ENCODE measurements at places on chromosomes 5 and 9.
A peak's percentile ranks its signal among the peaks of the same experiment; 100 is the strongest.

GRCh38 chr5:124948754-124949275 lies 202.4 kb upstream of the ZNF608 start:
- no peaks in the 10 kb centered on the region for H3K36me3 ChIP-seq
- no peak overlapping the region for H3K27ac ChIP-seq
- no peaks in the 10 kb centered on the region for H3K4me1 ChIP-seq
- DNase-seq, result peak; percentile 48
- H3K27me3 ChIP-seq, result no peaks in the 10 kb centered on the region

- H3K4me1 ChIP-seq, result no peaks in the 10 kb centered on the region
- no peaks in the 10 kb centered on the region for H3K27me3 ChIP-seq
- H3K4me3 ChIP-seq, result no peak overlapping the region
- DNase-seq, result no peak
These were observed 29.9 kb downstream of the COL15A1 start for GRCh38 chr9:98973576-98973975.

- H3K36me3 ChIP-seq, result no peaks in the 10 kb centered on the region
- H3K27me3 ChIP-seq, result no peaks in the 10 kb centered on the region
- H3K27ac ChIP-seq, result no peak overlapping the region
- H3K4me1 ChIP-seq, result no peaks in the 10 kb centered on the region
- no peak overlapping the region for H3K4me3 ChIP-seq
- no peak for DNase-seq
These were observed 190.4 kb upstream of the ATP10B start for GRCh38 chr5:161042443-161042842.

GRCh38 chr5:140249536-140249935 lies 53.4 kb downstream of the PFDN1 start:
- no peak overlapping the region for H3K4me3 ChIP-seq
- DNase-seq, result no peak

DNA sequence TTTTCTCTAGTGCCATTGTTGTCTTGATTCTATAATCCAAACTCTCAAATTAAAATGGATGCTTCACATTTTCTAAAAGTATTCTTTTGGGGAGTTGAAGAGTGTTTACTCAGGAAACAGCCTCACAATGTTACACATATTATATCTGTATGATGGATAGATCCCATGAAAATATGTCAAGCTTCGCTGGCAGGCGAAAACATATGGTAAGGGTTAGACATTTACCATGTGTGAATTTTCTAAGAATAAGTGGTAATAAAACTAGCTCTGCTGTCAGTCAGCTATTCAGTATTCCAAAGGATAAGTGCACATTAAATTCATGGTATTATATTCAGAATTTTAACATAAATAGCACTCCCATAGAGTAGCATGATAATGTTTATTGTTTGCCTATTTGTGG lies 13.3 kb upstream of the ADCY2 start:
- DNase-seq, result no peak
- H3K27ac ChIP-seq, result no peak overlapping the region
- no peaks in the 10 kb centered on the region for H3K36me3 ChIP-seq
- no peak overlapping the region for H3K4me3 ChIP-seq
- H3K27me3 ChIP-seq, result no peaks in the 10 kb centered on the region

- peaks cover 3% of the 10 kb centered on the region for H3K27me3 ChIP-seq
- no peaks in the 10 kb centered on the region for H3K4me1 ChIP-seq
- H3K4me3 ChIP-seq, result no peak overlapping the region
- H3K36me3 ChIP-seq, result no peaks in the 10 kb centered on the region
- H3K27ac ChIP-seq, result no peak overlapping the region
These were observed 39.4 kb downstream of the MRPL36 start for GRCh38 chr5:1760231-1760630.

DNA sequence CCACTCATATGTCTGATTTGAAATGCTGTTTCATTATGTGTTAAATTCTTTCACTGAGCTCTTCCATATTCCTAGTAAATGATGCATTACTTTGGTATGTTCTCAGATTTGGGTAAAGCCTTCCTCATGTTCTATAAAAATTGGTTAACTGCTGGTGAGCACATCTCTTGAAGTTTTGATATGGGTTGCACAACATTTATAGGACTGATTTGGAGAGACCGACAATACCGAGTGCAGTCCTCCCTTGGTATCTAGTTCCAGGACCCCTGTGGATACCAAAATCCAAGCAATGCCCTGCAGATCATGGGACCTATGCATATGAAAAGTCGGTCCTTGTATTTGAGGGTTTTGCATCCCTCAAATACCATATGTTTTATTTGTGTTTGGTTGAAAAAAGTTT lies 37.8 kb downstream of the WDR36 start:
- no peaks in the 10 kb centered on the region for H3K27me3 ChIP-seq
- H3K27ac ChIP-seq, result no peak overlapping the region
- no peak overlapping the region for H3K4me3 ChIP-seq
- no peaks in the 10 kb centered on the region for H3K4me1 ChIP-seq
- H3K36me3 ChIP-seq, result no peaks in the 10 kb centered on the region
- no peak for DNase-seq

- no peak overlapping the region for H3K4me3 ChIP-seq
- H3K4me1 ChIP-seq, result no peaks in the 10 kb centered on the region
- H3K27me3 ChIP-seq, result no peaks in the 10 kb centered on the region
- H3K27ac ChIP-seq, result no peak overlapping the region
These were observed 220.7 kb upstream of the MSX2 start for GRCh38 chr5:174503461-174504265.

DNA sequence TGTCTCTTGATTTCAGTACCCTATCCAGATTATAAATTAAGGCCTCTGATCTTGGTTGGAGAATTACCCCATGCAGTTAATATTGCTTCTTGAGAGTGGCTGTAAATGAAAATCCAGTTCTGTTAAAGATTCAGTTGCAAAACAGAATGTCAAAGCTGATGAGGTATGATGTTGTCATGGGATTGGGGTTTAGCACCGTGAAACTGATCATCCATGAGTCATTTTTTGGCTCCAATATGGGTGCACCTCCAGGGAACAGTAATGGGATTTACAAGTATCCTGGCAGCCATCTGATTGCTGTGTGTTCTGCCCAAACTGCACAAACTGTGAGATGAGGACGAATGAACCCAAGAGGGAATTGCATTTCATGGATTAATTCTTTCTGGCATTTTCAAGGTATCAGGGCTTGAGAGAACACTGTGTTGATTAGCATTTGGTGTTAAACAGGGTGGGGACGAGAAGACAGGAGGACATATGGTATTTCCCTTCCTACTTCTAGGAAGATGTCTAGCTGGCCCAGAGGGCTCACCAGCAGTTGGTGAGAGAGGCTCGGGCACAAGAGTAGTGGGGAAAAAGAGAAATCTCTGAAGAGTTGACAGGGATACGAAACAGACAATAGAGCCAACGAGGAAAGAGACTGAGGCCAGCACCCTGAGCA lies 214.7 kb downstream of the GAS1 start:
- no peaks in the 10 kb centered on the region for H3K27me3 ChIP-seq
- no peak overlapping the region for H3K27ac ChIP-seq
- no peak for DNase-seq
- no peaks in the 10 kb centered on the region for H3K4me1 ChIP-seq

DNA sequence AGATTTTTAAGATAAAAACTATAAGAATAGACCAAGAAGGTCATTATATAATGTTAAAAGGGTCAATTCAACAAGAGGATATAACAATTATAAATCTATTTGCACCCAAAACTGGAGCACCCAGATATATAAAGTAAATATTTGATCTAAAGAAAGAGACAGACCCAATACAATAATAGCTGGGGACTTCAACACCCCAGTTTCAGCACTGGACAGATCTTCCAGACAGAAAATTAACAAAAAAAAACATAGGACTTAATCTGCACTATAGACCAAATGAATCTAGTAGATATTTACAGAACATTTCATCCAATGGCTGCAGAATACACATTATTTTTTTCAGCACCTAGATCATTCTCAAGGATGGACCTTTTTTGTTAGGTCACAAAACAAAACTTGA lies 331.9 kb downstream of the SPOCK1 start:
- H3K36me3 ChIP-seq, result no peaks in the 10 kb centered on the region
- no peak for DNase-seq
- no peak overlapping the region for H3K27ac ChIP-seq
- H3K27me3 ChIP-seq, result no peaks in the 10 kb centered on the region
- no peak overlapping the region for H3K4me3 ChIP-seq
- H3K4me1 ChIP-seq, result no peaks in the 10 kb centered on the region

GRCh38 chr5:74895906-74896305 lies 29.7 kb upstream of the FAM169A start:
- no peaks in the 10 kb centered on the region for H3K4me1 ChIP-seq
- no peak for DNase-seq
- no peak overlapping the region for H3K27ac ChIP-seq
- H3K4me3 ChIP-seq, result no peak overlapping the region

DNA sequence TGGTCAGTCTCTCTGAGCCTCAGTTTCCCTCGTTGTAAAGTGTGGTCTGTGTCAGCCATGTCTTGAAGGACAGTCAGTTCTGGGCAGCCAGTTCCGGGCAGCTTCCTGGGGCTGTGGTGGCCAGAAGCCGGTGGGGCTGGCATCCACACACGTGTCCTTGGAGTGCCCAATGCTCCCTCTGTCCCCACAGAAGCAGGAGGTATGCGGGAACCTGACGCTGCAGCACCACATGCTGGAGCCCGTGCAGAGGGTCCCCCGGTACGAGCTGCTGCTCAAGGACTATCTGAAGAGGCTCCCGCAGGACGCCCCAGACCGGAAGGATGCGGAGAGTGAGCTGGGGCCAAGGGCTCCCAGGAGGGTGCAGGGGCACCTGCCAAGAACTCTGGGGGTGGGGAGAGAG lies 48.4 kb upstream of the SUSD3 start:
- H3K4me3 ChIP-seq, result no peak overlapping the region
- H3K27me3 ChIP-seq, result no peaks in the 10 kb centered on the region
- H3K27ac ChIP-seq, result no peak overlapping the region

GRCh38 chr5:82494942-82495341 lies 216.8 kb upstream of the RPS23 start:
- no peak overlapping the region for H3K4me3 ChIP-seq
- H3K27ac ChIP-seq, result no peak overlapping the region
- DNase-seq, result no peak
- no peaks in the 10 kb centered on the region for H3K4me1 ChIP-seq
- no peaks in the 10 kb centered on the region for H3K27me3 ChIP-seq

- no peak overlapping the region for H3K4me3 ChIP-seq
- H3K27ac ChIP-seq, result no peak overlapping the region
- H3K36me3 ChIP-seq, result no peaks in the 10 kb centered on the region
- DNase-seq, result no peak
- no peaks in the 10 kb centered on the region for H3K27me3 ChIP-seq
These were observed 178.7 kb downstream of the PLK2 start for GRCh38 chr5:58281189-58281588.

DNA sequence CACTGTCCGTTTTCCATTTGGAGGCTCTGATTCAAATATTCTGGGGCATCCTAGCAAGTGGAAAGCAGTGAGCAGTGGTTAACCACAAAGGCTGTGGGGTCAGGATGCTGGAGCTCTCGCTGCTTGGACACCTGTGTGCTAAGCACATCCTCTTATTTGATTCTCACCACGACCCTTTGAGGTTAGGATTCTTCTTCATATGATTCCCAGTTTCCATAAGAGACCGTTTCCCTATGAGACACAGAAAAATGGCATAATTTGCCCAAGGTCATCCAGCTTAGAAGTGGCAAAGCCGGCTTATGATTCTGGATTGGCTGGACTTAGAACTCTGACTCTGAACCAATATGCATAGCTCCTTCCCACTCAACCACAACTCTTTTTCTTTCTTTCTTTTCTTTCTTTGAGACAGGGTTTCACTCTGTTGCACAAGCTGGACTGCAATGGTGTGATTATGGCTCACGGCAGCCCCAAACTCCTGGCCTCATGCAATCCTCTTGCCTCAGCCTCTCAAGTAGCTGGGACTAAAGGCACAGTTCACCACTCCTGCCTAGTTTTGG lies 207.7 kb downstream of the TTLL11 start:
- peaks cover 13% of the 10 kb centered on the region for H3K4me1 ChIP-seq
- no peaks in the 10 kb centered on the region for H3K36me3 ChIP-seq
- H3K27ac ChIP-seq, result no peak overlapping the region
- no peaks in the 10 kb centered on the region for H3K27me3 ChIP-seq
- DNase-seq, result no peak
- no peak overlapping the region for H3K4me3 ChIP-seq

GRCh38 chr5:109468288-109468676 lies 58.5 kb upstream of the PJA2 start:
- no peaks in the 10 kb centered on the region for H3K36me3 ChIP-seq
- DNase-seq, result no peak
- no peak overlapping the region for H3K27ac ChIP-seq
- no peaks in the 10 kb centered on the region for H3K4me1 ChIP-seq

DNA sequence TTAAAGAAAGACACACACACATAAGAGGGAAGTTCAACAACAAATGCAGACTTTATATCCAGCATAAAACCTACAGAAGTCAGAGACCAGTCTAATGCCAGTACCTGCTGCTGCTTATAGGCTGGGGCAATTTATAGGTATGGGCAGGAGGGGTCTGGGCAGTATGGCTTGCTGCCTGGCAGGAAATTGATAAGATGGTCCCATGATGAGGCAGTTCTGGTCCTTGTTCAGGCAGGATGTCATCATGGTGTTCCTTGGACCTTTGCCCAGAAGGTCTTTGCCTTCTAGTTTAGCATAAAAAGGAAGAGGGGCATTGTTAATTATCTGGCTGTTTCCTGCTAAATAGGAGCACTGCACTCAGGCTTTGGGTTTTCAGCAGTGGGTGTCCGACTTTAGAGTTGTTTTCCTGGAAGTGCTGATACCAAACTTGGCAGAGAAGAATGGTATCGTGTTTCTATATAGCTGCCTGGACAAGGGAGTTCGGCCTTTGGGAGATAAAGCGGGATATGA lies 10.4 kb upstream of the PDCD1LG2 start:
- no peaks in the 10 kb centered on the region for H3K36me3 ChIP-seq
- no peaks in the 10 kb centered on the region for H3K27me3 ChIP-seq
- H3K27ac ChIP-seq, result peak overlapping the region; percentile 45
- no peaks in the 10 kb centered on the region for H3K4me1 ChIP-seq
- no peak overlapping the region for H3K4me3 ChIP-seq

- H3K27ac ChIP-seq, result no peak overlapping the region
- peak; percentile 67 for DNase-seq
- H3K27me3 ChIP-seq, result no peaks in the 10 kb centered on the region
- no peaks in the 10 kb centered on the region for H3K36me3 ChIP-seq
- no peak overlapping the region for H3K4me3 ChIP-seq
- H3K4me1 ChIP-seq, result peaks cover 3% of the 10 kb centered on the region
These were observed 87.7 kb downstream of the ACER2 start for GRCh38 chr9:19496321-19497050.

- no peaks in the 10 kb centered on the region for H3K36me3 ChIP-seq
- H3K27ac ChIP-seq, result no peak overlapping the region
- no peak overlapping the region for H3K4me3 ChIP-seq
- no peak for DNase-seq
These were observed 97.1 kb downstream of the MTX3 start for GRCh38 chr5:79893976-79894375.

DNA sequence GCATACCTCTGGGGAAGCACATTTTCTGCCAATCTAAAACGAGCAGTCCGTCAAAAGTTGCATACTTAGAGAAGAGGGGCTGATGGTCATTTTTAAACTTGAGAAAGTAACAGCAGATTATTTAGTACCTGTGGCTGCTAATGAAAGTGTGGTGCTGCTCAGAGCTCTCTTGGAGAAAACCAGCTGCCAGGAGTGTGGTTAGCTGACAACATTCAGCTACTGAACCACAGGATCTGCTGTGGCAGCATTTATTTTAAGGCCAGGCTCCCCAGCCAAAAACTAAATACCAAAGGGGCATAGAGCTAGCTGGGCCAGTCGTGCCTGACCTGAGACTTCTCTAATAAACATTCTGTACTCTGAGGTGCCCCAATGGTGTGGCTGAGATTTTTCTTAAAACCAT lies 203.6 kb downstream of the EDIL3 start:
- H3K4me1 ChIP-seq, result no peaks in the 10 kb centered on the region
- no peaks in the 10 kb centered on the region for H3K36me3 ChIP-seq
- H3K27me3 ChIP-seq, result no peaks in the 10 kb centered on the region
- H3K4me3 ChIP-seq, result no peak overlapping the region

- no peaks in the 10 kb centered on the region for H3K4me1 ChIP-seq
- H3K27ac ChIP-seq, result no peak overlapping the region
- no peaks in the 10 kb centered on the region for H3K27me3 ChIP-seq
- no peak overlapping the region for H3K4me3 ChIP-seq
- H3K36me3 ChIP-seq, result no peaks in the 10 kb centered on the region
These were observed 720.2 kb upstream of the C9orf72 start for GRCh38 chr9:28293369-28294090.
